ENCODE measurements at places on chromosomes 5 and 9.

GRCh38 chr5:15500325-15501001, 483 bp downstream of the FBXL7 start:
- H3K36me3 ChIP-seq: no peaks in the 10 kb centered on the region
- DNase-seq: no peak
- H3K4me1 ChIP-seq: no peaks in the 10 kb centered on the region
- H3K27me3 ChIP-seq: no peaks in the 10 kb centered on the region

DNA sequence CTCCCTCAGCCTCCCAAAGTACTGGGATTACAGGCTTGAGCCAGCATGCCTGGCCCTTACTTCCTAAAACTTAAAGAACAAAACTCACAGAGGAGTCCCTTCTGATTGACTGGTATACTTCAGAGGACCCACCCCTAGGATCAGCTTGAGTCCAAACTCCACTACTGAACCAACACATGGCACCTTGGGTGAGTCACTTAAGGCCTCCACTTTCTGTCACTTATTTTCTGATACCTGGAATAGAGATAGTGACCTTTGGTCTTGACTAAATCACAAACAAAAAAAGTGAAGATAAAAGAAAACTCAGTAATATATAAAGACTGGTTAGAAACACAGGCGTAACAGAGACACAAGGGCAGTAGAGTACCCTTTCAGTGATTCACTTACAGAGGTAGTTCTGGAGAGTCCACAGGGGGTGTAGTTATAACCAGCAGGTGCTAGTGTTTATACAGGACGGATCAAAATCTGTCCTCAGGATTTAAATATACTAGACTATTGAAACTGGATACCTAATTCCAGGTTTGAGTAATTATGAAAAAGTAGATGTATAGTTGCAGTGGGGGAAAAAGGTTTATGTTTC, 274.3 kb upstream of the ANKRD55 start:
- no peak for DNase-seq
- peaks cover under 1% of the 10 kb centered on the region for H3K4me1 ChIP-seq
- no peaks in the 10 kb centered on the region for H3K27me3 ChIP-seq

GRCh38 chr9:114281473-114282103, 41.3 kb upstream of the ORM1 start:
- H3K4me3 ChIP-seq: no peak overlapping the region
- no peaks in the 10 kb centered on the region for H3K4me1 ChIP-seq
- DNase-seq: no peak
- no peaks in the 10 kb centered on the region for H3K36me3 ChIP-seq

GRCh38 chr5:141681695-141682641, at the start of gene ARAP3:
Gene ARAP3, minus strand, starts transcription at chr5:141682230. Its CDS starts 1,744 bp downstream, at chr5:141680486.
- DNase-seq: peak; percentile 17
- H3K4me3 ChIP-seq: peak within 1 kb of the TSS; percentile 50
- no peaks in the 10 kb centered on the region for H3K27me3 ChIP-seq
- peaks cover 27% of the 10 kb centered on the region for H3K4me1 ChIP-seq
- peak within 1 kb of the TSS; percentile 38 for H3K27ac ChIP-seq
- no peaks in the 10 kb centered on the region for H3K36me3 ChIP-seq

DNA sequence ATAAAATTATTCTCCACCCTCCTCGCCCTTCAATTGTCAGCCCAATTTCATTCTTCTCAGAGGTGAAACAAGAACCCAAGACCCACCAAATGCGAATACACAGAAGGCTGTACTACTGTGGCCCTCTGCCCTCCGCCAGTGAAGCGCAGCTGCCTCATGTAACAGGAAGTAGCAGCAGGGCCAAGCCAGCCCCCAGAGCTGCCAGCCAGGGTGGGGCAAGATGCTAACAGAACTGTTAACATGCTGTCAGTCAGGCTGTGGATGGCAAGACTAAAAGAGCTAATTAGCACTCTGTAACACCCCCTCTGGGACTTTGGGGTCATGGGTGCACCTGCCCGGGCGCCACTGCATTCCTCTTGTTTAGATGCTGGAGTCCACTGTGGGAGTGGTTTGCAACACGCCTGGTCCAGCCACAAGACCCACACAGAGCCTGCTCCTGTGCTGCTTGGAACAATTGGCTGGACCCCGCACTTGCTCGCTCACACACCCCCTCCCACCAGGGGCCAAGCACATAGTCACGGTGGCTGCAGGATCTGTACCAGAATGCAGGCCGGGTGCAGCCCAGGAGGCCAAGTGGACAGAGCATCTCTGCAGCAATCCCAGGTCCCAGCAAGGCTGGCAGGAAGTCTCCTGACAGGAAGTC, 14.5 kb upstream of the HEXB start:
- H3K36me3 ChIP-seq: no peaks in the 10 kb centered on the region
- no peaks in the 10 kb centered on the region for H3K4me1 ChIP-seq
- H3K27me3 ChIP-seq: no peaks in the 10 kb centered on the region
- no peak overlapping the region for H3K4me3 ChIP-seq

DNA sequence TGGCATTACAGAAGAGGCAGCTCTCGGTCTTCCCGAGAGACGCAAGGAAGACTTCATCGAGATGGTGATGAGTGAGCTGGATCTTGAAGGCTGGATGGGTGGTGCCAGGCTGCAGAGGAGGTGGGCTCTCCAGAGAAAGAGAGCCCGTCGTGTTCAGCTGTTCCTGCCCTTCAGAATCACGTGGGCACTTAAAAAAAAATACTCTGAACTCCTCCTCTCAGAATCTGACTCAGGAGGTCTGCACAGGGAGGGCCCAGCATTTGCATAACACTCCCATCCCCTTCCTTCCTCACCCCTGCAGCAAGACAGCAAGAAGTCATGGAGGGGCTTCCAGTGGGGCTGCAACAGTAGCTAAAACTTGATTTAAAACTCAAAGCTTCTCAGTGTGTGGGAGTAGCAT, 203.0 kb downstream of the ATPSCKMT start:
- no peak for DNase-seq
- H3K4me1 ChIP-seq: no peaks in the 10 kb centered on the region
- H3K27me3 ChIP-seq: no peaks in the 10 kb centered on the region
- no peak overlapping the region for H3K4me3 ChIP-seq
- H3K27ac ChIP-seq: no peak overlapping the region

DNA sequence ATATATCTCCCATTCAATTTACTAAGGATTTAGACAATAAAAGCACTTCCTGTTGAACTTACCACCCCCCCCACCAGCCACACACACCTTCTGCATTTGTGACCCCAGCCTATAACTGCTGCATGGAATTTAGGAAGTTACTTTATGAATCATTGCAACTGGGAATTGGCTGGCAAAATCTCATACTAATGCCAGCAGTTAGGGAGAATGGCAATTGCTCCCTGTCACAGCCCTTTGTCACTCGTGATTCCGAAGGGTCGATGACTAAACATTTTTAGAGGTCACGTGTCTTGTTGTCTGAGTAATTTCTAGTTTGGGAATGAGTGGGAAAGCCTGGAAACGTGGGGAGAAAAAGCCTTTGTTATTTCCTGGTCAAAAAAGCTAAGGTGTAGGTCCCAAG, 46.6 kb upstream of the PCA3 start:
- no peak overlapping the region for H3K4me3 ChIP-seq
- no peaks in the 10 kb centered on the region for H3K4me1 ChIP-seq
- no peaks in the 10 kb centered on the region for H3K27me3 ChIP-seq
- H3K27ac ChIP-seq: no peak overlapping the region
- no peak for DNase-seq

DNA sequence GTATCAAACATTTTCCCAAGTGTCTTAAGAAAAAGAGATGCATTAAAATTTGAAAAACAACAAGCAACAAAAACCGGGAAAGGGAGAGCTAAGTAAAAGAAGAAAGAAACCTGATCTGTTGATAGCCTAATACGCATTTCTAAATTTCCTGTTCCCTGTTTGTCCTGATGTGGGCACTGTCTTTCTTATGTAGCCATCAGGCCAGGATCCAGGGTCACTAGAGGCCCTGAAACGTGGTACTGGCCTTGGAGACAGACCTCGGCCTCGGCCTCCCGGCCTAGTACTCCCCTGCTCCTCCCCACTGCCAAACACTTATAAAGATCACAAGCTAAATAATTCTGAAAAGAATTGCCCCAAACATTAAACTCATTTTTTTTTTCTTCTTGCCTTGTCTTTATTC, 547.2 kb downstream of the IRX1 start:
- H3K4me1 ChIP-seq: no peaks in the 10 kb centered on the region
- H3K27ac ChIP-seq: no peak overlapping the region
- no peak overlapping the region for H3K4me3 ChIP-seq
- no peaks in the 10 kb centered on the region for H3K36me3 ChIP-seq

- H3K4me1 ChIP-seq: peaks cover 24% of the 10 kb centered on the region
- no peak overlapping the region for H3K4me3 ChIP-seq
- H3K27ac ChIP-seq: no peak overlapping the region
- DNase-seq: no peak
- H3K27me3 ChIP-seq: no peaks in the 10 kb centered on the region
Observed at GRCh38 chr9:89402695-89403427, 84.6 kb downstream of the SECISBP2 start.

- peaks cover 21% of the 10 kb centered on the region for H3K4me1 ChIP-seq
- no peak overlapping the region for H3K27ac ChIP-seq
- DNase-seq: peak; percentile 27
- H3K4me3 ChIP-seq: no peak overlapping the region
Observed at GRCh38 chr5:14983666-14984441, 112.3 kb upstream of the ANKH start.

GRCh38 chr5:153818626-153819025, 220.1 kb downstream of the FAM114A2 start:
- DNase-seq: no peak
- no peaks in the 10 kb centered on the region for H3K27me3 ChIP-seq
- H3K36me3 ChIP-seq: no peaks in the 10 kb centered on the region

- no peaks in the 10 kb centered on the region for H3K36me3 ChIP-seq
- no peaks in the 10 kb centered on the region for H3K27me3 ChIP-seq
- DNase-seq: no peak
Observed at GRCh38 chr5:78557601-78558000, 91.0 kb downstream of the LHFPL2 start.

- no peak overlapping the region for H3K27ac ChIP-seq
- H3K4me3 ChIP-seq: no peak overlapping the region
- H3K27me3 ChIP-seq: no peaks in the 10 kb centered on the region
- DNase-seq: no peak
Observed at GRCh38 chr9:34242830-34243229, 64.0 kb downstream of the UBAP1 start.

DNA sequence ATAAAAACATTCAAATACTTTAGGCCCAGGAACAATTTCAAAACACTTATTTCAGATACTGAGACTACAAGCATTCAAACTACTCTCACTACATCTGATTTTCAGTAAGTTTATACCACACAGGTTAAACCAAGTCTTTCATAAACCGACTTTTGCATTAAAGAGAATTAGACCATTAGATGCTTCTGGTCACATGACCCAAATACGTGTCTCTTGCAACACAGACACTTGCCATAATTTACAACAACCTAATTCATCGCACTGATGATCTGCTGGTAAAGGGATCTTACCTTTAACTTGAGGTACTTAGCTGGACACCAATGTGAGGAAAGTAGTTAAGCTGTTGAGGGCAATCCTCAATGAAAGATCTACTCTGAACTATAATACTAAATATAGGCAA, 3.2 kb downstream of the HNRNPH1 start:
- no peaks in the 10 kb centered on the region for H3K27me3 ChIP-seq
- peaks cover 74% of the 10 kb centered on the region for H3K4me1 ChIP-seq
- H3K36me3 ChIP-seq: peaks cover 61% of the 10 kb centered on the region
- H3K4me3 ChIP-seq: peak overlapping the region; percentile 58

DNA sequence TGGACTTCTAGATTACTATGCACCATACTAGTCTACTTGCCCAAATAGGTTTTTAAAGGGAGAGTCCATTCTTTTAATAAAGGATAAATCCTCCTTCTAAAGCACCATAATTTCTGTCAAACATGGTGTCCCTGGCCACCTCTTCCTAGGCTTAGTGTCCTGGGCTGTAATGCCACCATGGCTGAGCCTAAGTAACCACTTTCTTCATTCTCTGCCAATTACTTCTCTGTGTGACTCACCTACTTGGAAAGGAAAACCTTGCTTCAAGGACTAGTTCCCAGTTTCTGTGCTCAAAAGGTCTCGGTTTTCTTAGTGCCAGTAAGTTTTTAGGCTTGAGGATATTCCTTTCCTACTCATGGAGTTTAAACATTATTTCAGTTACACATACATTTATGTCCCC, 273.4 kb downstream of the DENND1A start:
- no peaks in the 10 kb centered on the region for H3K4me1 ChIP-seq
- H3K36me3 ChIP-seq: no peaks in the 10 kb centered on the region
- DNase-seq: no peak
- peak overlapping the region; percentile 45 for H3K27ac ChIP-seq
- H3K27me3 ChIP-seq: no peaks in the 10 kb centered on the region
- H3K4me3 ChIP-seq: no peak overlapping the region

DNA sequence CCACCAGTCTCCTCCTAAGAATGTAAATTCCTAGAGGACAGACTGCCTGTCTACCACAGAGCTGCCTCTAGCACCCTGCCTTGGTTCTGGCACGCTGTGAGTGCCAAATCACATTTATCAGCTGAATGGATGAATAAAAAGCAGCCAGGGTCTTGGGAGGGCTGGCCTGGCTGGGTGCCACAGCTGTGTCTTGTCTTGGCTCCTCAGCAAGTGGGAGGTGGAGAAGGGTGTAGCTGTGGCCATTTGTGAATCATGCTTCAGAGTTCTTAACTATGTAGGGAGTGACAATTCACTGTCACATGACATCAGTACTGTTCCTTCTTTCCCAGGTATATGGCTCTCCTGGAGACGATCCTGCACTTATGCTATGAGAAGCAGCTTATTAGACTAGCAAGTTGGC, 70.6 kb downstream of the DCP2 start:
- no peaks in the 10 kb centered on the region for H3K4me1 ChIP-seq
- H3K4me3 ChIP-seq: no peak overlapping the region
- H3K27ac ChIP-seq: no peak overlapping the region

DNA sequence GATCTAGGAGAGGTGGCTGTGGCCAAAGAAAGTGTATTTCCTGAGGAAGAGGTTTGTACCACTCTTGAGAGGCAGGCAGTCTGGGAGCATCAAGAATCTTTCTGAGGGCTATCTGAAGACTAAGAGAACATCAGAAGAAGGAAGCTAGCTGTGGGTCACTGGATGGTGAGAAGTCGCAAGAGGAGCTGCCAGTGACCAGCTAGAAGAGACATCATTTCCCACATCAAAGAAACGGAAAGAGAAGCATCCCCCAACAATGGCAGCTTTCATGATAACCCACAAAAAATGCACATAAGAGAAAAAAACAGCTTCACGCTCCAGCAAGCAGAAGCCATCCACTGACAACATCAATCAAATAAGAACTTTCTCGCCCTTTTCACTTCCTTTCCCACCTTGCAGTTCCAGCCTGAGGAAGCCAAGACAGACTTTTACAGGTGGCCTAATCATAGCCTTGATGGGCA, 25.0 kb upstream of the CEP78 start:
- peak overlapping the region; percentile 3 for H3K27ac ChIP-seq
- H3K4me3 ChIP-seq: peak overlapping the region; percentile 32
- H3K4me1 ChIP-seq: peaks cover 40% of the 10 kb centered on the region
- no peak for DNase-seq
- no peaks in the 10 kb centered on the region for H3K27me3 ChIP-seq

- H3K27ac ChIP-seq: no peak overlapping the region
- no peaks in the 10 kb centered on the region for H3K36me3 ChIP-seq
- no peaks in the 10 kb centered on the region for H3K27me3 ChIP-seq
- no peak for DNase-seq
- no peak overlapping the region for H3K4me3 ChIP-seq
- no peaks in the 10 kb centered on the region for H3K4me1 ChIP-seq
Observed at GRCh38 chr5:14155075-14155474, 11.9 kb downstream of the TRIO start.

All from CD8-positive, alpha-beta memory T cell (primary cell).